Cardiac muscle cell (in vitro differentiated cells and primary cell): ENCODE measurements at places on chromosomes 13 and 19.
A peak's percentile ranks its signal among the peaks of the same experiment; 100 is the strongest.

- H3K27ac ChIP-seq = no peak overlapping the region
- no peaks in the 10 kb centered on the region for H3K4me1 ChIP-seq
- H3K4me3 ChIP-seq = no peak overlapping the region
- no peaks in the 10 kb centered on the region for H3K36me3 ChIP-seq
Measured at GRCh38 chr19:43784981-43785808, 4.4 kb upstream of the KCNN4 start.

GRCh38 chr19:13404236-13404635, 102.0 kb downstream of the CACNA1A start:
- no peaks in the 10 kb centered on the region for H3K27me3 ChIP-seq
- no peak overlapping the region for H3K4me3 ChIP-seq
- no peaks in the 10 kb centered on the region for H3K36me3 ChIP-seq
- H3K27ac ChIP-seq = no peak overlapping the region
- H3K4me1 ChIP-seq = no peaks in the 10 kb centered on the region

DNA sequence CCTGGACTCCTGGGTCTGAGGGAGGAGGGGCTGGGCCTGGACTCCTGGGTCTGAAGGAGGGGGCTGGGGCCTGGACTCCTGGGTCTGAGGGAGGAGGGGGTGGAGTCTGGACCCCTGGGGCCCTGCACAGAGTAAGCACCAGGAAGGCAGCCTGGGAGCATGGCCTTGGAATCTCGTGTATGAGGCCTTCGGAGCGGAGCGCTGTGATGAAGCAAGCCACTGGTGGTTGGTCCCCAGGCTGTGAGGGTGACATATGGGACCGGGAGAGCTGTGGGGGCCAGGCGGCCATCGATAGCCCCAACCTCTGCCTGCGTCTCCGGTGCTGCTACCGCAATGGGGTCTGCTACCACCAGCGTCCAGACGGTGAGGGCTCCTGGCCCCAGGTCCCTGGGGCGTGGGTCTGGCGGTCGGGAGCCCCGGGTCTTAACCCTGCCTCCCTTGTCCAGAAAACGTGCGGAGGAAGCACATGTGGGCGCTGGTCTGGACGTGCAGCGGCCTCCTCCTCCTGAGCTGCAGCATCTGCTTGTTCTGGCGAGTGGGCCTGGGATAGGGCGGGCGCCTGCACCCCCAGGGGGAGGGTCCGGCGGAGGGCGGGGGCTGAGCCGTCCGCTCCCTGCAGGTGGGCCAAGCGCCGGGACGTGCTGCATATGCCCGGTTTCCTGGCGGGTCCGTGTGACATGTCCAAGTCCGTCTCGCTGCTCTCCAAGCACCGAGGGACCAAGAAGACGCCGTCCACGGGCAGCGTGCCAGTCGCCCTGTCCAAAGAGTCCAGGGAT, 918 bp downstream of the TMEM190 start:
- no peaks in the 10 kb centered on the region for H3K36me3 ChIP-seq
- DNase-seq = no peak
- H3K27me3 ChIP-seq = peaks cover 24% of the 10 kb centered on the region
- no peaks in the 10 kb centered on the region for H3K4me1 ChIP-seq
- H3K27ac ChIP-seq = no peak overlapping the region

GRCh38 chr19:17841810-17842662, 5.7 kb downstream of the JAK3 start:
- no peaks in the 10 kb centered on the region for H3K36me3 ChIP-seq
- peak; percentile 97 for DNase-seq
- H3K27me3 ChIP-seq = no peaks in the 10 kb centered on the region
- no peak overlapping the region for H3K27ac ChIP-seq
- peak overlapping the region; percentile 23 for H3K4me3 ChIP-seq
